ENCODE measurements at places on chromosomes 3 and 15.

DNA sequence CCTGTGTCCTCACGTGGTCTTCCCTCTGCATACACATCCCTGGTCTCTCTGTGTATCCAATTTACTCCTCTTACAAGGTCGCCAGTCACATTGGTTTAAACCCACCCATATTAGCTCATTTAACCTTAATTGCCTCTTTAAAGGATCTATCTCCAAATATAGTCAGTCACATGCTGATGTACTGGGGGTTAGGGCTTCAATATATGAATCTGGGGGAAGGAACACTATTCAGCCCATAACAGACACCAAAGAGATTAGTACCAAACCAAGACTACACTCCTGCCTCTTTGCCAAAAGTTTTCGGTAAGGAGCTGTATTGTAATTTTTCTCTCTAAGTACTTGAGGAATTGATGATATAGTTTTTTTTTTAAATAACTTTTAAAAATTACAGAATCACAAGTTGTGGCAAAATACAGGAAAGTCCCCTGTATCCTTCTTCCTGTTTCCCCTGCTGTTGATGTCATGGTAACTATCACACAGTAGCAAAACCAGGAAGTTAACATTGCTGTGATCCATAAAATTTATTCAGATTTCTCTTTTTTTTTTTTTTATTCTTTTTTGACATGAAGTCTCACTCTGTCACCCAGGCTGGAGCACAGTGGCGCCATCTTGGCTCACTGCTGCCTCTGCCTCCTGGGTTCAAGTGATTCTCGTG lies 67.8 kb downstream of the SLCO3A1 start:
- no peak for DNase-seq

DNA sequence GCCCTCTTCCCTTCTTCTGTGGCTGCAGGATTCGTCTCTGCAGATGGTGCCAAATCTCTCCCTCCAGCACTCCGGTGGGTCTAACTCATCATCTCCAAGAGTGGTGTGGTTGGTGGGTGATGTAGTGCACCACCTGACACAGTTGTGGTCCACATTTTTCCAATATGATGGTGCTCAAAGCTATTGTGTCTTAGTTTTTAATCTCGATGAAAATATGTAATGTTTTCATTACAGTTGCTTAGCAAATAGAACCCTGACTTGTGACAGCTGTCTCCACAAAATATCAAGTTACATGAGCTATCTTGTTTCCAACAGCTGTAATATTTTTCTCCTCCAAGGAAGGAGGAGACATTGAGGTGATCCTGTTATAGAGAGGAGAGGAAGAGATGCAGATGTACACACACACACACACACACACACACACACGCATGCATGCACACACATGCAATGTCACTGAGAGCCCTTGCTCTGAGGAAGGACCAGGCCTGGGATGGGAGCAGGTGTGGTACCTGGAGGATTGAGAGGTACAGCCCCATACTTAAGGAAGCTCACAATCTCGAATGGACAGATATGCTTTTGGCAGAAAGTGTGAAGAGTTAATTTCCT lies 15.7 kb upstream of the ESYT3 start:
- no peak for DNase-seq

- no peak for DNase-seq
Observed at GRCh38 chr15:64050281-64051092, 4.2 kb upstream of the DAPK2 start.

- DNase-seq, result no peak
Observed at GRCh38 chr3:10962481-10963036, 30.0 kb upstream of the SLC6A1 start.

DNA sequence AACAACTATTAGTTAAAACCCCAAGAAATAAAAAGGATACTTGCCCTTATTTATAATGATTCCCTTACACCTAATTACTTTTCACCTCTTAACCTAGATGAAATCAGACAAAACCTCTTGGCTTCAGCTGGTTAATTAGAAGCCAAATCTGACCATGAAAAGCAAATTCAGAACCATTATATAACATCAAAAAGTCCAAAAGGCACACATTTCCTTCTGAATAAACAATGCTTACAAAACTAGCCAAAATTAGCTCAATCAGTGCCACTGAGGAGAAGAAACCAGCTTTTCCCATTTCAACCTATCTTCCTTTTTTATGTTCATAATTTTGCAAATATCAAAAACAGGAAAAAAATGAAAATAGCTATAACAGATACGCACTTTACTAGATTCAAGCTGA lies 3.2 kb downstream of the EHHADH start:
- DNase-seq, result no peak

DNA sequence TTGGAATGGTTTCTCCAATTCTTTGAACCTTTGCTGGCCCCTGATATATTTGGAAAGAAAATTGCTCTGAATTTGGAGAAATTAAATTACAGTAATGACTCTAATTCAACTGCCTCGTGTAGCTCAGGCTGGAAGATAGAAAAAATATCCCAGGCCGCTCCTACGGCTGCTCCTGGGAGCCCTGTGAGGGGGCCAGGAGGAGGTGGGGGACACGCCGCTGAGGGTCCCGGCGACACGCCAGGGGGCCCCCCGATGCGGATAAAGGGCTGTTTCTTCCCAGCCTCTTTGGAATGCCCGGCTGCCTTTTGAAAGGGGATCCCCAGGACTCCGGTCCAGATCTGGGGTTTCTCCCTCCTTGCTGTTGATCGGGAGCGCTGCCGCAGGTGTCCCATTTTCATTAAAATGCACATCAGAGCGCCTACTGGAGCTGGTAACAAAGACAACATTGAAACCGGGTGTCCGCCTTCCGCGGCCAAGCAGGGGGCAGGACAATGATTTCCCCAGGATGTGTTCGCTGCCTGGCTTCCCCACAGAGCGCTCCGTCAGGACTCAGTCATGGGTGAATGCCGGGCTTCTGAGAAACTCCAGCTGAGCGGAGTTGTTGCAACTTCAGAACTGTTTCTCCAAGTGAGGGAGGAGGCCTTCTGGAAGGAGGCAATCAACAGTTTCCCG lies 200.1 kb upstream of the KBTBD8 start:
- DNase-seq, result no peak

DNA sequence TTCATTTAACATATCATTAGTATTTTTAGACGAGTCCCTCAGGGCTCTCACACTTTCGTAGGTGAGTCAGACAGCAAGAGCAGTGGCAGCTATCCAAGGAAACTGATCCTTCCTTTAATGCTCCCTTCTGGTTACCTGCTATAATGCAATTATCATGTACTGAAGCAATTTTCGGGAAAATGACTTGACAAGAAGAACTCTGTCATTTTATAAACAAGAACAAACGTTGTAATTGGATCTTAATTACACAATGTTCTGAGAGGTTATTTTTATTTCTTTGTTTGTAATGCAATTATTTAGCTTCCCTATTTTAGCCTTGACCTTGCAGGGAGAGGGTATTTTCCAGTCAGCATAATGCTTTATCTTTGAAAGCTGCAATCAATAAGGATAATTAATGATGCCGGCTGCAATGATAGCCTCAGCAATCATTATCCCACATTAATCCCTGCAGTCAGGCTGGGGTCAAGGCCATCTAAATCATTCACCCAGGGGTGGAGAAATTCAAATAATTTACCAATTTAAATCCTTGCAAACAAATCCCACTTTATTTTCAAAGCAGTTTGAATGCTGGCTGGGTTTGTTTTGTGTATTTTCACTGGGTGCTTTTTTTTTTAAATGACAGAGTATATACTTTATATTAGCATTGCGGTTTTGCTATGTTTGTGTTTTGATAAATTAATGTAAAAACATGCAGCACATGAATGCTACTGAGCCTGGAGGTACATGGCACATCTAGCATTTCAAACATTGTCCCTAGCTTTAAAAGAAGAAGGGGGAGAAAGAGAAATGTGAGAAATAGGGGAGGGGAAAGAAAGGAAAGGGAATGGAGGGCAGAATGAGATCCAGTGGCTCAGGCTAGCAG lies 249.9 kb downstream of the SHOX2 start:
- no peak for DNase-seq

DNA sequence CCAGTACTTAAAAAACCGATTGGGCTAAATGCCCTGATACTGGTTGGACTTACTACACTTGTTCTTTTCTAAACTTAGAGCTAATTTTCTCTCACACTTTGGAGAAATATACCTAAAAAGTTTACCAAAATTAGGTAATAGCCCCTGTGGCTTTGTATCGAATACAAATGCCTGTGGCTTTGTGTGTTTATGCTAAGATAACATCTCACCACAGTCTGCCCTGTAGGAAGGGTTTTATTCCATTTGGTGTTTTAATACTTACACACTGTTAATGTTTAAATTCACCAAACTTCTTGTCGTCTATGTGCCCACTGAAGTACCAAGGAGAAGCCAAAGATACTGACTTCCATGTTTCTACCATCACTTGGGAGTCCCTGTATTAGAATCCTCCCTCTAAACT lies 66.4 kb downstream of the BCHE start:
- DNase-seq, result no peak

DNA sequence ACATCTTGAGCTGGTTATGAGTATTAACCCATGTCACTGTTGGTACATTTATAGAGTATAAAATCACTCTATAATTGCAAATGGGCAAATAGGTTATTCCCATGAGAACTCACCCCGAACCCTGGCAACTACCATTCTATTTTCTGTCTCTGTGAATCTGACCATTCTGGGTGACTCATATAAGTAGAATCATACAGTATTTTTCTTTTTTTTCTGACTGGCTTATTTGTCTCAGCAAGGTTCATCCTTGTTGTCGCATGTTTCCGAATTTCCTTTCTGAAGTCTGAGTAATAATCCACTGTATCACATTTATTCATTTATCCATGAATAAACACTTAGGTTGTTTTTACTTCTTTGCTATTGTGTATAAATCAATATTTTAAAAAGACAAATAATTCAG lies 59.9 kb upstream of the CHRM5 start:
- DNase-seq, result no peak

DNA sequence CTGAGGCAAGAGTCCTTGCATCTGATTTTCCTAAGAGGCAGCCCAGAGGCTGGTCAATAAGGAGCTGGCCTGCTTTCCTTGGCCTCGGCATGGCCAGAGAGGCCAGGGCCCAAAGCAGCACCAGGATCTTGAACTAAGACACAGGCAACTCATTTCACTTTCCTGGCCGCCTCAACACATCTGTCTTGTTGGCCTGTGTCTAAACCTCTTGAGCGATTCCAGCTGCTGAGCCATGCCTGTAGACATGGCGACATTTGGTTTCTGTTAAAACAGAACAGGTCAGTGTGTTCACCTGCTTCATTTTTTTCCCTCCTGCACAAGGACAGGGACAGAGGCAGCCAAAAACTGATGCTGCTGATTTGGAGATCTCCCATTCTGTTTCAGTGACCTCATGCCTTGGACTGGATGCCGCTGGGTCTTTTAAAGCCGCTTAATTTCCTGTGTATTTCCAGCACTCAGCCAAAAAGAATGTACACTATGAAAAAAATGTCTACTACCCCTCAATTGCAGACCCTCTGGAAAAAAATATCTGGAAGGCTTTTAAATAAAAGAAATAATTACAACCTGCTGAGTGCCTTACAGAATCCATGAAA lies 266.6 kb upstream of the ICE2 start:
- DNase-seq, result peak; percentile 41

- no peak for DNase-seq
Observed at GRCh38 chr3:154590675-154591384, 160.8 kb upstream of the GPR149 start.

DNA sequence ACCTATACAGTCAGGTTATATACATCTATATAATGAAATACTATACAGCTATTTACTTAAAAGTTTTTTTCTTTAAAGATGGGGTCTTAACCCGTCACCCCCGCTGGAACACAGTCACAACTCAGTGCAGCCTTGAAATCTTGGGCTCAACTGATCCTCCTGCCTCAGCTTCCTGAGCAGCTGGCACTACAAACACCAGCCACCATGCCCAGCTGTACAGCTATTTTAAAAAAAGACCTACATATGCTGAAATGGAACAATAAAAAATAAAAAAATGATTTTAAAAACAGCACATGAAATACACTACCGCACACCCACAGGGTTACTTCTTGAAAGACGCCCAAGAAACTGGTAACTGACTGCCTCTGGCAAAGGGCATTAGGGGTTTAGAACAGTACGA lies 3.8 kb downstream of the NCBP2 start:
- DNase-seq, result no peak

GRCh38 chr3:141115789-141116541 lies 64.8 kb downstream of the SPSB4 start:
- peak; percentile 66 for DNase-seq

GRCh38 chr3:50194903-50195500 lies 3.6 kb downstream of the GNAT1 start:
- DNase-seq, result no peak

DNA sequence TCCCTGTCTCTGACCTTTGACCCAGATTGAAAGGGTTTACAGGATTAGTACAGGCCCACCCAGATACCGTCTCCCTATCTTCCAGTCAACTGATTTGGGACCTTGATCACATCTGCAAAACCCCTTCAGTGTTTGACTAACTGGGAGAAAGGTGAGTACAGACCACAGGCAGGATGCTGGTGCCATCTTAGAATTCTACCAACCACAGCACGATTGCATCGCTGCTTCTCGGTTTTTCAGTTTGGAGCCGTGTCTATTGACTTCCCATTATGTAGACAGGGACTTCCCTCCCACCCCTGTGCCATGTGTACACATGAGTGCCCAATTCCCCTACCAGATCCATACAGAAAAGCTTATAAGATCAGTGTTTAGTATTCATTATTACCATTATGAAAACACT lies 6.6 kb upstream of the KLF13 start:
- no peak for DNase-seq

DNA sequence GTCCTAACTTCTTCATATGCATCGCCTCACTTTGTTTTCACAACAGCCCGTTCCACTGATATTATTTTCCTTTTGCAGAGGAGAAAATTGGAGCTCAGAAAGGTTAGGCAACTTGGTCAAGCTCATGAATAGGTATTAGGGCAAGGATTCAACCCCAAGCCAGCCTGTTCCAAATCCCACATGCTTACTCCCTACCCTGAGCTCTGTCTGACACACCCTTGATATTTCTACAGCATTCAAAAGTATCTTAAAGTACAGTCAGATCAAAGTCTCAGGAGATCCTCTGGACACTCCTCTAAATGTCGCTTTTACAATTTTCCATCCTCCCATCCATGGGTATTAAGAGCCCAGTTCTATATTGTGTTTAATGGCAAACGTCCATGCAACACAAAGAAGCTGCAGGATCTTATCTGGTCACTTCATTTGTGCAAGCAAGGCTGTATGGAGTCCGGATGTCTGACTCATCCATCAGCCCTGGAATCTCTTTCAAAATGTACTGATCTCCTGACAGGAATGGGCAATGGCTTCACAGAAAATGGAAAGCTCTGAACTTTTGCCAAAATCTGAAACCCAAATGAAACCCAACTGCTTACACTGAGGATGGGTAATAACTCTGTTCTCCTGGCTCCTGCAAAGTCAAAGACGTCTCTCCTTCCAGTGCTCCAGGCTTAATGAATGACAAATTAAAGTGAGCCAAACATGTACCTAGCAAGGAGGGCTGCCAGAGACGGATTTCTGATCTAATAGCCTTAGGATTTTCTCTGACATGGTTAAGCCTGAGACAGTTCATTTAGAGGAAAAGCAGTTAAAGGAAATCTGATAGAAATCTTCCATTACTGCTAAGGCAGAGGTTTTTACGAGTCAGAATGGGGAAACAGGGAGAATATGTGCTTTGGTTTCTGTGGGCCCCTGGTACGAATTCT lies 230.9 kb upstream of the RORA start:
- DNase-seq, result peak; percentile 68
